Head of caudate nucleus (tissue), 42 donors: ENCODE measurements at places on chromosomes 6 and 20.

- no peak for DNase-seq
Measured at GRCh38 chr6:37129566-37129965, 40.4 kb upstream of the PIM1 start.

DNA sequence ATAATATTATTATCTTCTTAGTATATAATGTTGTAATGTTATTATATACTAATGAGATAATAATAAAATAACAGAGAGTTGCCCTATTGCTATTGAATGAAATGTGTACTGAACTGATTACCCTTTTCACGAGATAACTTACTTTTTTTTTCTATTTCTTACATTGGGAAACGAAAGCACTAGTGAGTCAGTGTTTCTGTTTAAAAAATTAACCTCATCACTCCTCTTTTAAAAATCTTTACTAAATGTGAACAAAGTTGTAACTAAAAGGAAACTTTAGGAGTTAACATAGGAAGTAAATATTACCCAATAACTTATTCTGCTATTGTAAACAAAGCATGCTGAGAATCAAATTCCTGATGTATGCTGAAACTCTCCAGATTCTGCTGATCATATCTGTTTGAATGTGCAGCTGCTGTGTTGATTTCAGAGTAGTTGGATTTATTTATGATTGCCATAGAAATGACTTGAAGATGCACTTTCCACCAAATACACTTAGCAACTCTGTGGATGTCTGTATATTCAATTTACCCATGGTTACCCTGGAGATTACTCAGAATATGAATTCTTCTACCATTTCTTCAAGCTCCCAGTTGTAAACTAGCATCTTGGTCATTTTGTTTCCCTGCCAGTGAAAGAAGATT, 523.4 kb downstream of the TENT5A start:
- DNase-seq = no peak

DNA sequence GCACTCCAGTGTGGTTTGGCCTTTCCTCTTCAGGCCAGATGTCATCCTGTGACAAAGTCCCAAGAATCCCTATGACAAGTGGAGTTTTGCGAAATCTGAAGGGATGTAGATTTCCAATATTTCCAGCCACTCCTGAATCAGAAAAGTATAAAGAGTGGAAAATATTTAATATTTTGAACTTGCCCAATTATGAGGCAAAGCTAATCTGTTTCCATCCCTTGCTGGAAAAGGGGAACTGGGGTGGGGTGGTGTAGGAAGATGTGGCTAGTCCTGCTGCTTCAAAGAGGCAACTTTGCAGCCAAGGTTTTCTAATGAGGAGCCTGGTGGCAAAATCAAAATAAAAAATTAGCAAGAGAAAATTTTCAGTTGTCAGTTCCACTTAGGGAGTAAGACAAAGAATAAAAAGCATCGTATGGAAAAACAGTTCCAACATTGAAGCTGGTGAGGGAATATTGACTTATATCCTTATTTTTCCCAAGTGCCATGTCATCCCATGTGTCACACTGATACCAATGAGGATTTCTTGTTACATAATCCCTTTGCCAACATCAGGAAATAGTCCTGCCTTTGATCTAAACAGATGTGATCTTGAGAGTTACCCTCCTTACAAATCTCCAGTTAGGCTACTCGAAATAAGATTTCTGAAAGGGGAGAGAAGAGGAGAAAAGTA, 480.0 kb upstream of the JARID2 start:
- DNase-seq = no peak

DNA sequence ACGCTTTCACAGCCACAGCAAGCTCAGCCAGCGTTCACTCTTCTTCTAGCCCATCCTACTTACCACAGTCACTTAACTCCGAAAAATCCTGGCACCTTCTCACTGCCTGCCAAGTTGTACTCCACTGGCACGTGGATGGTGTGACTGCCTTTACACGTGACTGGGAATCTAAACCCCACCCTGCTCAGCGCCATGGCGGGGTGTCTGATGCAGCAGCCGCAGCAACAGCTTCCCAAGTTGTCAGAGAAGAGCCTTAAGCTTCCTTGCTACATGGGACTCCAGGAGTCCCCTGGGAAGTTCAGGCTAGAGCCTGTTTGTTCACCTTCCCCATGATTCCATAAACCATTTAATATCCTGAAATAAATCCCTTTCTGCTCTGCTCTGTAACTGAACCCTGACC, 61.9 kb upstream of the FOXC1 start:
- DNase-seq = no peak

GRCh38 chr6:12474167-12475140, 184.3 kb downstream of the EDN1 start:
- DNase-seq = no peak

DNA sequence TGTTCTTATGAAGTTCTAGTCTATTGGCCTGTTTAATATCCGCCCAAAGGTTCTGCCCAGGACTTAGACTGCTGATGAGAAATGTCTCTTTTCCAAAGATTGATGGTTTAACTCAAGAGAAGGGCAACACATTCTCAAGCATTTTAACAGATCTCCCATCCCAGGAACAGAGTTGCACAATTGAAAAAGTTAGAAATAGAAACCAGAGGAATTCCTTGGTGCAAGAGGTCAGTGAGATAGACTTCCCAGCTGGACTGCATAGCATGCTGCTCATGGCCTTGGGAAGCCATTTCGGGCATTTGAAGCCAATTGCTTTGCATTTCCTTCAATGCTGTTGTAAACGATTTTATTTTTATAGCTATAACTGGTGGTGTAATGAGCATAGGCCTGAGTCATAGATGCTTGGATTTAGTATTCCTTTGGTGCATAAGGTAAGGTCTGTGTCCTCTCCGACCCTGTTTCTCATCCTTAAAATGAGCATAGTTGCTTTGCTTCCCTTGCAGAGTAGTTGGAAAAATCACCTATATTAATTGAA, 292.2 kb upstream of the JAG1 start:
- no peak for DNase-seq

DNA sequence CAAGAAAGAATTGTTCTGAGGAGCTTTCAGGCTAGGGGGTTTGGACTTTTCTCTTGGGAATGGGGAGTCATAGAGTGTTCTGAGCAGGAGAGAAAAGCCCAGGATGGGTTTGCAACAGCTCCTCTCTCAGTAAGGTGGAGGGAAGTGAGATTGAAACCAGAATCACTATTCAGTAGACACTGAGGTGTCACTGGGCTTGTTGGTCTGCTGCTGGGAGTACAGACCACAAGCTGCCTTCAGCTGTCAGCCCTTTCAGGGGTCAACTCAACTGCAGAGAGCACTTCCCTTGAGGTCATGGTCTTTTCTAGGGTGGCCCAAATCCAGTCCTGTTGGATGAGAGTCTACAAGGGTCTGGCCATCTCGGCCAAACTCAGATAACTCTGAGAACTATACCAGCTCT, 12.9 kb upstream of the FOXA2 start:
- no peak for DNase-seq

DNA sequence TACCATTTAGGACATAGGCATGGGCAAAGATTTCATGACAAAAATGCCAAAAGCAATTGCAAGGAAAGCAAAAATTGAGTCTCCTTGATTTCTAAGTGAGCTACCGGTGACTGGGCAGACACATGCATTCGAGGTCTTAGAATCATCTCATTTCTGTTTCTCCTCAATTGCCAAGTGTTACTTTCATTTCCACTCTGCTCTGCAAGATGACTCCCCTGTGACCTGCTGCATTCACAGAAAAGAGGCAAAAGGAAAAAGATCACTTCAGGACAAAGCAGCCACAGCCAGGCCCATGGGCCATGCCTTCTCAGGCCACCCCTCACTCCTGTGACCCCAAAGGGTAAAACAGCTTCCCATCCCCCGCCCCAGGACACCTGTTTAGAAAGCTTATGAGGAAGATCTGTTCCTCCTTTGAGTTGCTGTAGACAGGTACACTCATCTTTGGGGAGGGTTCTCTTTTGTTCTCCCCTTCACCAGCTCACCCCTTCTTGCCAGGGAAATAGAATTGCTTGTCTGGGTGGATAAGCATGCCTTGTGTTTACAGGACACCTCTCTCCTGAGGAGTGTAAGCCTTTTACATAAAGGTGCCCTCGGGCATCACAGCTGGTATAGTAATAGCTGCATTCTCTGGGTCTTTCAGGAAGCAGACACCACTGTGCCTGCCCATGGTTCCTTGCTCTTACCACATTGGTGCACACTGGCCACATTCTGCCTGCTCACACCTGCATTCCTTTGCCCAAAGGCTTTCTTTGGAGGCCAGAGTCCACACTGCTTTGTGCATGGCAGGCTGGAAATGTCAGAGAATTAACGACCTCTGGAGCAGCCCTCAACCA, 105.0 kb downstream of the SLC24A3 start:
- DNase-seq = no peak

DNA sequence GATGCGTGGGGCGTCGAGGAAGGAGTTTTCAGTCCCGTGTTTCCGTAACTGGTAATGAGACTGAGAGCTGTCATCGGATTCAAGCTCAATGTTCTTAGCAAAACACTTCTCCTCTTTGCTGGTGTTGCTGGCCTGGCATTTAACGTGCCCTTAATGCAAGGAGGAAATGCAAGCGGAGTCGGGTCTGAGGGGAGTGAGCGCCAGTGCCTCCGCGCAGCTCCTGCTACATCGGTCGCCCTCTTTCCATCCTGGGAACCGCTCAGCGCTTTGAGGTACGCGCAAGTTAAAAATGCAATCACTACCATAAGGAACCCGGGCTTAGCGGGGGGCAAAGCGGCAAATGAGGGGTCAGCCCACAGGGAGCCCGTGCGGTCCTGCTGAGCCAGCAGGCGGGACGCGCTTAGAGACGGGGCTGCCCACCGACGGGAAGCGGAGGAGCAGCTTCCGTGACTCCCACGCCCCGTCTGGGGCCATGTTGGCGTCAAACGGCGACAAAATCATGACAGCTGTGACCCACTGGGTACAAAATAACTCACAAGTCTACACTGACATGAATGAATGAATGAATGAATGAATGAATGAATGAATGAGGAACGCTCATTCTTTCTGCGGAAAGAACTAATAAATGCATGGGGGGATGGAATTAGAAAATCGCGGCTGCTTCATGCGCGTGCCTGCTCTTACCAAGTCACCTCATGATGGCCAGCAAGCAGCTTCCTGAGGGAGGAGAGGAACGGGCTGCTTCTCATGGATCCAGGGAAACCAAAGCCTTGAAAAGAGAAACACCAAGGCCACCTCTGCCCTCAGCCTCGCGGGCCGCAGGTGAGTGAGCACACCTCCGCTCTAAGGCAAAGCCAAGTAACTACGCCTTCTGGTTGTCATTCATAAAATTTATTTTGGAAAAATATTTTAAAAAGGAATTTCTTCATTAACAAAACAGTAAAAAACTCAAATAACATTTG, 9.3 kb downstream of the DLL1 start:
- DNase-seq = no peak

DNA sequence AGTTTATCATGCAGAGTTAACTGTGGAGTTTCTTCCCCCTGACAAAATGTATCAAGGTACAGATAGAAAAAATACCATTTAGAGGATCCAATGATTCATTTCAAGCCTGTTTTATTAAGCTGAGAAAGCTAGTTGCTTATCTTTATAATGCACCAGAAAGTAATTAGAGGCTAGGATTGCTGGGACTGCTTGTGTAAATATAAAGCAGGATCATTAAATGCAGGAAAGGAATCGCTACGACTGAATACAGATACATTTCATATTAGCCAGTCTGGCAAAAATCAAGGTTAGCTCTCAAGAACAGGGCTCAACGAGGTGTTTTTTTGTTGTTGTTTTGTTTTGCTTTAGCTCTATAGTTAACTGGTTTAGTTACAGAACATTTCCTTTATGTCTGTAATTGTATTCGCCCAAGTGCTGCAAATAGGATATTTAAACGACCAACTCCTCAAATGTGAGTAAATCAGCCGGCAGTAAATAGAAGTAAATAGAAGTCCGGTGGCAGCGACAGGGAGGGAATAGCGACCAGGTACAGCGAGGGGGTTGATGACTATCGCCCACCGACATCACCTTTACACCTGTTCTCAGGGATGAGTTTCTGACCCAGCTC, 748 bp downstream of the UBE2J1 start:
- DNase-seq = no peak

DNA sequence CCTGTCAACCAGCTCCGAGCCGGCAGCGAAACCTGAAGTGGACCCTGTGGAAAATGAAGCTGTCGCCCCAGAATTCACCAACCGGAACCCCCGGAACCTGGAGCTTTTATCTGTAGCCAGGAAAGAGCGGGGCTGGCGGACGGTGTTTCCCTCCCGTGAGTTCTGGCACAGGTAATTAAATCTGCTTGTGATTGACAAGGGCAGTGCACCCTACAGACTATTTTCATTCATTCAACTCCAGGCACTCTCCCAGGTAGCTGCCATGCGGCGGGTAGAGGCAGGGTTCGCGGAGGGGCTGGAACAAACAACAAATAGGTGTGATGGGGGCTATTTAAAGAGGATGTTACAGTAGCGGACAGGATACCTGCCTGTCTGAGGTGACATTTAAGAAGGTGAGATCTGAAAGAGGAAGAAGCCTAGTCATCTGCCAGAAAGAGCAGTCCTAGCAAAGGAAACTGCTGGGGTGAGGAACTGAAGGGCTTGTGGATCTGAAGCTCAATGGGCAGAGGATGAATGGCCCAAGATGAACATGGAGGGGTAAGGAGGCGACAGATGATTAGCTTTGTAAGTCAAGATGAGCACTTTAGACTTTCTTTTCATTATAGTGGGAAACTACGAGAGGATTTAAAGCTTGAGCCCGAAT, 810 bp downstream of the MRPL18 start:
- DNase-seq = no peak

DNA sequence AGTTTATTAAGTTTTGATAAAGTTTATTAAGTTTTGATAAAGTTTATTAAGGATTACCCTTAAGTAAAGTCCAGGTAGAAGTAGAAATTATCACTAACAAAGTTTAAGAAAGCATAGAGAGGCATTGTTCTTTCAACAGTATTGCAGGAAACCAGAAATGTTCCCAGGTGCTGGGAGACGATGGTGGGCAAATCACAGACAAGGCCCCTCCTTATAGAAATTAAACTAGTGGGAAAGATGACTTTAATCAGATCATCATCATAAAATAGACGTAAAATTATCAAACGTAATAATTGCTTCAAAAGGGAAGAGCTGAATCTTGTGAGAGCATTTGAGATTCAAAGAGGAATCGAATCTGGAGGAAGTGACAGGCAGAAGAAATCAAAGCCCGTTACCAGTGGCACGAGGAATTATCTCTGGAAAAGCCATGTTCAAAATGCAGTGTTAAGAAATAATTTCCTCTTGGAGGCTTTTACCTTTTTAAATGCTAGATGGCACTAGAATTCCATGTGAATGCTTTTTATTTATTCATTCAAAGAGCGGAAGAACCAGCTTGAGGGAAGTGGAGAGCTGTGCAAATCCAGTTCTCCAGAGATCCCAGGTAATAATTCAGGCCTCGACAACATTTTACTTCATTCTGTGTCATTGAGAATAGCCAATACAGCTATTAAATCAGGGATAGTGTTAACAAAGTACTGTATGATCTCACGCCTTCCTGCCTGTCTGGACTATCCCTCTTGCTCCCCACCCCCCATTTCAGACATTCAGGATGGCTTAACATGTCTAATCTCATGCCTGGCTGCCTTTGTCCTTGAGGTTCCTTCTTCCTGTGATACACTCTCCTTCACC, 1.0 kb upstream of the APMAP start:
- no peak for DNase-seq

DNA sequence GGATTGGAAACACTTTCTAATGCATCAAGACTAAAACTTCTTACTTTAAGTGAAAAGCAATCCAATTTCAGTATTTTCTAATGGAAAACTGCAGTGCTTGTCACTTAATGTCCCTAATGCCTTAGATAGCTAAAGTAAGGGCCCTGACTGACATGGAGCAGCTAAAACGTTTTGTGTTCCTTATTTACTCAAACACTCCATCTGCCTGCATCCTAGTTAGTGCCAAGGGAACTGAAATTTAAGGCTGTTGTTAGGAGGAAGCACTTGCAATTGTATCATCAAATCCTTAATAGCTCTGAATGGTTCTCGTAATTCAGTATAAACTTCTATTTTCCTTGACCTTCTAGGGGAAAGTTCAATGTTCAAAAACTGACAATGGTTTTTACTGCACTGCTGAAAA, 127.4 kb downstream of the GJA10 start:
- no peak for DNase-seq
